ENCODE measurements at places on chromosomes 7 and 10.

- DNase-seq, result no peak
Observed at GRCh38 chr10:124306922-124307371, 111.8 kb downstream of the OAT start.

GRCh38 chr7:2247141-2247995 is 5.3 kb downstream of the NUDT1 start:
- DNase-seq, result no peak

- no peak for DNase-seq
Observed at GRCh38 chr10:29377333-29377961, 88.6 kb downstream of the LYZL1 start.

- DNase-seq, result no peak
Observed at GRCh38 chr7:38199154-38199553, 21.1 kb downstream of the STARD3NL start.

DNA sequence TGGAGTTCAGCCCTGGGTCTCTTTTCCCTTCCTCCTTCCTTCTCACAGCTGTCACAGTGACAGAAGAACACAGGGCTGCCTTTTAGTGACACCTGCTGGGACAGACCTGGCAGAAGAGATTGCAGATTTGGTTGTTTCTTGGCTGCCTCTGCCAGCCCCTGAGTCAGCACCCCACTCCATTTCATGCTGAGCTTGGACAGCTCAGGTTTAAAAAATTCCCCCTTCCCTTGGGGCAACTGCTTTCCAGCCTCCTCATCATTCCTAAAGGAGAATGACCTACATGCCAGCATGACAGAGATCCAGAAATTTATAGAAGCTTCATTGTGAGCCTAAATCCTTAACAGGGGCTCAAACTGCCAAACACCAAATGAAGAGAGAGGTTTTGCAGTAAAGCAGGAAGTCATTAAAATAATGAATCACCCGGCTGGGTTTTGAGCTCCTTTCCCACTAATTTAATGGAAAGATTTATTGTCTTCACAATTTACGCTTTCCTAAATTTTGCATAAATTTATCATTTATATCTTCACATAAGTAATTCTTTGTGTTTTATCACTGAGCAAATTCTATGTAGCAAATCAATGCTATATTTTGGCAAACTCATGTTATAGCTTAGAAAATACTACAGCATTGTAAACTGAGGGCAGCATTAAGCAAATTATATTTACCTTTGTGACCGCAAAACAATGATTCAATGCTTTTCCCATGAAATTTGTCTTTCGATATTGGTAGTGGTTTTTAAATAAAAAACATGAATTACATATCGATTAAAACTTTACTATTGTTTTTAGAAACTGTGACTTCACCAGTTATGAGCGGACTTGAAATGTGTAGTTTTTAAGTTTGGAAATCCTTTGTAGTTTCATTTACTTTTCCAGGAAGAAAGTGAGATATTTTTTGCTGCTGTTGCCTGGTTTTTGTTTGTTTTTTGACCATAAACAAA is 399.5 kb upstream of the ANKRD30A start:
- DNase-seq, result no peak

GRCh38 chr7:51451751-51452476 is 135.3 kb upstream of the COBL start:
- DNase-seq, result no peak

GRCh38 chr10:73879296-73880173 is 5.2 kb upstream of the CAMK2G start:
- DNase-seq, result peak; percentile 90

GRCh38 chr10:6729071-6729774 is 149.1 kb upstream of the PRKCQ start:
- DNase-seq, result no peak

DNA sequence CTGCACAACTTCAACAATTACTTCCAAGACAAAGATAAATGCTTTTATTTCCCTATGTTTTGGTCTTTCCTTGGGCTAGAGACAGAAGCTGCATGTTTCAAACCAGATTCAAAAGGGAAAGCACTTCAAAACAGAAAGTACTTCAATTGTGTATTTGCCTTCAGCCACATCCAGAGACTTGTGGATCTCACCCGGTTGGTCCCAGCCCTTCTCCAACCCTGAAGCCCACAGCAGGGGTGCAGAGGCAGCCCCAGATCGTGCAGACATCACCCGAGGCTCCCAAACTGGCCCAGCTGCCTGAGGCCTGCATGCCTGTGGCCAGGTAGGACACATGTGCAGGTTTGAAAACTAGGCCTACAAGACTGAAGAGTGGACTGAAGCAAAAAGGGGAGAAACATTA is 80.8 kb downstream of the ALOX5 start:
- DNase-seq, result no peak

DNA sequence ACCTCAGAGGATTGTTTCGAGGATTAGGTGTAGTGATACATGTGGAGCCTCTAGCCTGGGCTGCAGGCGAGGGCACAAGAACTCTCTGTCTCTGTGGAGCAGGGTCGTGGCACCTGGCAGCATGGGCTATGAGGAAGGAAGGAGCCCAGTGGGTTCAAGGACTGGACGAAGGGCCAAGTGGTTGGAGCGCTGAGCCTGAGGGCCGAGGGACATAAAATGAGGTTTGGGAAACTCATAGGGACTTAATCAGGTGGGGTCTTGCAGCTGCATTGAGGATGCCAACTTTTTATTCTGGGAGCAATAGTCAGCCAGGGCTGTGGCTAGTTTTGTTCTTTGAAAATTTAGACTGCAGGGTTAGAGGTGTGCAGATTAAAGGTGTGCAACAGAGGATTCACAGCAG is 33.0 kb upstream of the ZNF32 start:
- no peak for DNase-seq

DNA sequence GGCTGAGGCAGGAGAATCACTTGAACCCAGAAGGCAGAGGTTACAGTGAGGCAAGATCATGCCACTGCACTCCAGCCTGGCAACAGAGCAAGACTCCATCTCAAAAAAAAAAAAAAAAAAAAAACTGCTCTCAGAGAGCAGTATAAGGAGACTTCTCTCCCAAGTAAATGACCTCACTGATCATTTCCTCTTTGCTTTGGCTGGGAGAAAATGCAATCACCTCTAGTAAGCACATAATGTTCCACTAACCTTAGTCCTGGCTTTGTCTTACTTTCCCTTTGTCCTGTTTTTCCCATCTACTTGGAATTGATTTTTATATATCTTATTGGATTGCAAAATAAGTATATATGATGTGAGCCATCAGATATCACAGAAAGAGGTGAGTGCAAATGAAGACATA is 2.5 kb downstream of the SLC25A13 start:
- no peak for DNase-seq

- no peak for DNase-seq
Observed at GRCh38 chr7:157526005-157526912, 189.5 kb downstream of the DNAJB6 start.

- no peak for DNase-seq
Observed at GRCh38 chr10:14062528-14063260, 268.0 kb downstream of the FRMD4A start.

- peak; percentile 37 for DNase-seq
Observed at GRCh38 chr7:101315336-101315735, 6.3 kb downstream of the IFT22 start.

GRCh38 chr10:101452176-101452575 is 98.2 kb downstream of the BTRC start:
- no peak for DNase-seq

DNA sequence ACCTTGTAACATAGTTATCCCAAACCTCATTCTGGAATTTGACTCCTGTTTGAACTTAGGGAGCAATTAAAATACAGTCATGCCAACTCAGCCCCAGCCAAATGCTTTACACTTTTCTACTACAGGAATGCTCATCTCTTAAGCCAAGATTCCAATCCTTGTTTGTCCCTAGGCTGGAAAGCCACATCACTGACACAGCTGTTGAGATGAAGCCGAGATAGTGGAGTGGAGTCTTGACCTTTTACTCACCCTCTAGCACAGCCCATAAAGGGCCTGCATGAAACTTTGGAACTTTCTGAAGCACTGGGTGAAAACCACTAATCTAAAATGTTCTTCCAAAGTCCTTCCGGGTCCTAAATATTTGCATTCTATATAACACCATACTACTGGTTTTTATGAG is 247.3 kb downstream of the ETV1 start:
- DNase-seq, result no peak

DNA sequence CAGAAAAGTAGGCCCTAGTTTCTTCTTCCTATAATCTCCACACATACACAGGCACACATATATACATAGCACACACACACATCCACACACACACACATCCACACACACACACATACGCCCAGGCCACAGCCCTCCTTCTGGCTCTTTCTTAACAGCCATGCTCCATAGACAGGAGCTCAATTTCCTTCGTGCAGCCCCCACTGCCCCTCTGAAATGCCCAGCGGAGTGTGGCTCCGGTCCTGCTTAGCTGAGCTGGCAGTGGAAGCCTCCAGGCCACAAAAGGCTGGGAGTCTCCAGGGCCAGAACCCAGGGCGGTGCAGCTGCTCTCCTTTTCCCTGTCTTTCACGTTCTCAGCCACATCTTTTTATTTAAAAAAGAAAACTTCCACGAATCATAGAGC is 282.9 kb upstream of the IGFBP3 start:
- no peak for DNase-seq

DNA sequence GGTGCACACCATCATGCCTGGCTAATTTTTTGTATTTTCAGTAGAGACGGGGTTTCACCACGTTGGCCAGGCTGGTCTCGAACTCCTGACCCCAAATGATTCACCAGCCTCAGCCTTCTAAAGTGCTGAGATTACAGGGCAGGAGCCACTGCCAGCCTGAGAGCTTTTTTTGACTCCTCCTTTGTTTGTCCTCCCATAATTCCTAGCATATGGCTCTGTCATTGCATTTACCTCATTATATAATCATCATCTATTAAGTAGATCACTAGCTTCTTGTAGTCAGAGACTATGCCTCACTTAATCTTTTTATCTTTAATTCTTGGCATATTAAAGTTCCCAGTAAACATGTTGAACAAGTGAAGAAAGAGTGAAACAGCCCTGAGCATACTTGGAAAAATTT is 82.1 kb downstream of the CPEB3 start:
- DNase-seq, result no peak

- DNase-seq, result no peak
Observed at GRCh38 chr7:7911369-7912123, 57.0 kb upstream of the GLCCI1 start.

DNA sequence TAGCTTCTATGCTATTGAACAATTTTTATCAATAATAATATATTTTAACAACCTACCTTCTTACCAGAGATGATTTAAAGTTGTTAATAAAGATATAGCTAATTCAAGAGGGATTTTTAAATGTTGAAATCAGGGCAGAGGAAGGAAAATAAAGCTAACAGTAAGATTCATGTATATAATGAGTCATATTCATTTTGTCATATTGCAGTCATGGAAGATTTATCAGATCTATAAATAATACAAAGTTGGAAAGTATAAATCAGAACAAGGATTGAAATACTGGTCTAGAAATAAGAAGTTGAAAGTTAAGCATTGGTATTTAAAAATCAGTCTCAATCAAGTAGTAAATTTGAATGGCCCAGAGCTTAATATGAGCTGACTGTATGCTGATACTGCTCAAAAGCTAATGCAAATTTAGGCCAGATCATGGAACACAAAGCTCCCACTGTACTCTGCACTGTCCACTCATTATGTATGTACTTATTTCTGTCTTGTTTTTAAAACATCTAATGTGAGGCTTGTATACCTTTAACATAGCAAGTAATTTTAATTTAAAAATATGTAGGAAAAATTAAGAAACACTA is 196.9 kb downstream of the ZEB1 start:
- DNase-seq, result no peak

DNA sequence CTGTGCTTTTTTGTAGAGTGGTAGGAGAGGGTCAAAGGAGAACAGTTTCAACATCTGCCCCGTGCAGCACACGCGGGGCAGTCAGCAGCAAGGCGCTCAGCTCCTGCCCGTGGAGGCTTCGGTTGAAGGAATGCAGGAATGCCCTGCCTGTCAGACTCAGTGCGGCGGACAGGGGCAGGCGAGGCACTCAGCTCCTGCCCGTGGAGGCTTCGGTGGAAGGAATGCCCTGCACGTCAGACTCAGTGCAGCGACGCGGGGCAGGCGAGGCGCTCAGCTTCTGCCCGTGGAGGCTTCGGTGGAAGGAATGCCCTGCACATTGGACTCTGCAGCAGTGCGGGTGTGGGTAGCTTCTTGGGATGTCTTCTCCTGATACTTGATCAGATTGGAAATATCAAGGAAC is 37.0 kb downstream of the PPP2R2D start:
- no peak for DNase-seq

GRCh38 chr7:48718731-48719378 is 205.5 kb upstream of the CDC14C start:
- DNase-seq, result no peak

DNA sequence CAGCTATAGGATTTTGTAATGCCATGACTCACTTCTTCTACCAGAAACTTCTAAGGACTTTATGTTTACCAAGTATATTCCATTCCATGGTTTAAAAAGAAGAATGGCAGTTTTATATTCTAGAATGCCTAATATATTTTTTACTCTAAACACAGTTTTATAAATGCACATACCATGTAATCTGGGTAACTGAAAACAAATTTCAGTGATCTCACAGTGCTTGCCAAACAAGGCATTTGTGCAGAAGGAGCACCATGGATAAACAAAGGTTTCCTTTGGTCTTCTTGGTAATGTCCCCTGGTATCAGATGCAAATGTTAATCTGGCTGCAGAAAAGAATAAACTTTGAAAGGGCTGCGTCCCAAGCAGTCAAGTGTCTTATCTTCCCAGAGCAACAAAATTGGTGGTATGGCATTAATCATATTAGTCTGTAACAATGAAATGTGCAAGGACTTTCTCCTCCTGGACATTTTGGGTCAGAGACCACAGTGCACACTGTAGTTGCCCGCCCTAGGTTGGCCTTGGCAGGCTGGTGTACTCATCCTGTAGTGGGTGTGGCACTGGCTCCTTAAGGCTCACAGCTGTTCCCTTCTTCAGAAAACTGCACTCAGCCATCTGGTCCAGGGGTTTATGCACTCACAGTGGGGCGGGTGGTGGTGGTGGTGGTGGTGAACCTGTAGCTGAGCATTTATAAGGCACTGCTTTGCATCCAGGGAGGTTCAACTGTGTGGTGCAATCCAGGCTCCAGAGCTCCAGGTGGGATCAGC is 56.7 kb downstream of the LAMB4 start:
- DNase-seq, result no peak

GRCh38 chr7:153696242-153696641 is 356.0 kb upstream of the DPP6 start:
- no peak for DNase-seq
